ENCODE measurements at places on chromosomes 4 and X.

DNA sequence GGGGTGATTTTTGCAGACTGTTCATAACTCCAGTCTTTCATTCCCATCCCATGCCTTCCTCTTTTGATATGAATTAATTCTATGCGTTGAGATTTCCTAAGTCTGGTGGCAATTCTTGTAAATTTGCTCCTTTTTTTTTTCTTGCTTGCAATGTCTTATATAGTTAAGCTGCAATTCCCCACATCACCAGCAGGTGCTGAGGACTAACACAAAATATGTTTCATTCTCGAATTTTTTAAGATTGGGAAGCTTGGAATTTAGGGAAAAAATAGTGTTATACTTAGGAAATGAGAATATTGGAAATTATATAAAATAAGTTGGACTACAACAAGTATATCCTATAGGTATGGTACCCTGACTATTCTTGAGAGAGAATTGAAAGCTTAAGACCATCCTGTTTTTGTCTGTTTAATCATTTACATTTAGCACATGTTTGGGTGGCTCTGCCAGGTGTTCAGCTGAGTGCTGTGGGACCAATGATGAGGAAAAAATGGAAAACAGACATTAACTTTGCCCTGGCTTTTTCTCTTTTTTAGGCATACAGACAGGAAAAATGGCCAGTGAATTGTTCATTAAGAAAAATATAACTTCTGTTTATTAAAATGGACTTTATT, 30.2 kb downstream of the AFF2 start:
- peak; percentile 39 for DNase-seq

GRCh38 chr4:83603129-83603528, 67.2 kb downstream of the GPAT3 start:
- no peak for DNase-seq

DNA sequence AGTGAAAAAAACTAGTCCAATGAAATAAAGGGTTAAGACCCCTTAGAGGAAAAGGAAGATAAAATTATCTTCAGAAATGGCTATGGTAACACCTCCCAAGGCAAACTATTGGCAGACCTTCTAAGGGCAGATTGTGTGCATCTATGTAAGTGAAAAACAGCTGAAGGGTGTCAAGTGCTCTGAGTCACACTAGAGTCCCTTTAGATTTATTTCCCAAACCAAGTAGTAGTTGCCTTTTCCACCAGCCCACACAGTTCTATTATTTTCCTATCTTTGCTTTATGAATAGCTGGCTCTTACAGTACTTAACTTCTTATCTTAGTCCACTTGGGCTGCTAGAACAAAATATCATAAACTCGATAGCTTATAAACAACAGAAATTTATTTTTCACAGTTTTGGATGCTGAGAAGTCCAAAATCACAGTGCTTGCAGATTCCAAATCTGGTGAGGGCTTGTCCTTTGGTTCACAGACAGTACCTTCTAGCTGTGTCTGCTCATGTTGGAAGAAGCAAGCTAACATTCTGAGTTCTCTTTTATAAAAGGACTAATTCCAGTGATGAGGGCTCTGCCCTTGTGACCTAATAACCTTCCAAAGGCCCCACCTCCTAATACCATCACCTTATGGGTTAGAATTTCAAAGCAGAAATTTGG, 143.6 kb downstream of the GRID2 start:
- no peak for DNase-seq

DNA sequence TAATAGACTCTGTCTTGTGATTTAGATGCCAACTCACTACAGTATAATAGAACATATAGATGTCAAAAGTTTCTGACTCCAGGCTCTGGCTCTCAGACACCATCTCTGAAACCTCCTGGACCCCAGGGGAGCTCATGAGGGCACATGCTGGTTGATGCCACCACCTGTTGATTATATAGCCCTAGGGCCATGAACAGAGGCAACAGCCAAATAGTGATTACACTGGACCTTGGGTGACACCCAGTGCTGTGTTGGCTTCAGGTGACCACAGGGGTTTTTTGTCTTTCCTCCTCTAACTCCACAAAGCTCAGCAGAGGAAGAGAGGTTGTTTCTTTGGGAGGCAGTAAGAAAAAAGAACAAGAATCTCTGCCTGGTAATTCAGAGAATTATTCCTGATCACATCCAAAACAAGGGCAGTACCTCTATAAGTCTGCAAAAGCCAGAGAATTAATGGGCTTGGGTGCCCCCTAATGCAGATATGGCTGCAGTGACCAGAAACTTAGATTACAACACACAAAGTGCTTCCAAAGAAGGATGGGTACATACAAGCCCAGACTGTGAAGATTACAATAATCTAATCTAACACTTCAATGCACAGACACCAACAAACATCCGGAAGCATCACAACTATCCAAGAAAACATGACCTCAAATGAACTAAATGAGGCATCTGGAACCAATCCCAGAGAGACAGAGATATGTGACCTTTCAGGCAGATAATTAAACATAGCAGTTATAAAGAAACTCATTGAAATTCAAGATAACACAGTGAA, 1920.6 kb downstream of the ARAP2 start:
- DNase-seq, result no peak

DNA sequence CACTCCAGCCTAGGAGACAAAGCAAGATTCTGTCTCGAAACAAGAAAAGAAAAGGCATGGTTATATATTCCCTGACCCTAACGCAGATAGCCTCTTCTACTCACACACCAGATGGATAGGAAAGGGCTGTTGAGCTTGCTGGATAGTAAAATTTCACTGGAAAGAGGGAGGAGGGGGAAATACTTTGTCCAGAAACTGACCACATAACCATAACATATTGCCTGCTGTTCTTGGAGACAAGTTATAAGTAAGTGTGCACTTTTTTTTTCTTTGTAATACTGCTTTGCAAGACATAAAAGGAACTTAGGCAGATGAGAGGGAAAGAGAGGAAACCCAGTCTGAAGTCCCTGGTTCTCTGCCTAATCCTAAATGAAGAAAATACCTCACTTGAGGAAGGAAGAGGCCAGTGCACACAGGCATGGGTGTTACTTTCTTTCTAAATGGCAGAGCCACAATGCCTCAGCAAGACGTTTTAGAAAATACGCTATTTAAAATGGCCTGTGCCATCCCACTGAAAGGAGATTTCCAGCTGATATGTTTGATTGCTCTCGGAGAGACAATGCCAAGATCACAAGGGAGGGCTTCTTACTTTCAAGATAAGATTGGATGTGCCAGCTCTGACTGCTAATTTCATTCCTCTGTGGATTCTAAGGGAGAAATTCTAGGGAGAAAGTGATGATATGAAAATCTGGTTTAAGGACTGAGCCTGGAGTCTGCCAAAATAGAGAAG, 140.6 kb downstream of the DCTD start:
- no peak for DNase-seq

DNA sequence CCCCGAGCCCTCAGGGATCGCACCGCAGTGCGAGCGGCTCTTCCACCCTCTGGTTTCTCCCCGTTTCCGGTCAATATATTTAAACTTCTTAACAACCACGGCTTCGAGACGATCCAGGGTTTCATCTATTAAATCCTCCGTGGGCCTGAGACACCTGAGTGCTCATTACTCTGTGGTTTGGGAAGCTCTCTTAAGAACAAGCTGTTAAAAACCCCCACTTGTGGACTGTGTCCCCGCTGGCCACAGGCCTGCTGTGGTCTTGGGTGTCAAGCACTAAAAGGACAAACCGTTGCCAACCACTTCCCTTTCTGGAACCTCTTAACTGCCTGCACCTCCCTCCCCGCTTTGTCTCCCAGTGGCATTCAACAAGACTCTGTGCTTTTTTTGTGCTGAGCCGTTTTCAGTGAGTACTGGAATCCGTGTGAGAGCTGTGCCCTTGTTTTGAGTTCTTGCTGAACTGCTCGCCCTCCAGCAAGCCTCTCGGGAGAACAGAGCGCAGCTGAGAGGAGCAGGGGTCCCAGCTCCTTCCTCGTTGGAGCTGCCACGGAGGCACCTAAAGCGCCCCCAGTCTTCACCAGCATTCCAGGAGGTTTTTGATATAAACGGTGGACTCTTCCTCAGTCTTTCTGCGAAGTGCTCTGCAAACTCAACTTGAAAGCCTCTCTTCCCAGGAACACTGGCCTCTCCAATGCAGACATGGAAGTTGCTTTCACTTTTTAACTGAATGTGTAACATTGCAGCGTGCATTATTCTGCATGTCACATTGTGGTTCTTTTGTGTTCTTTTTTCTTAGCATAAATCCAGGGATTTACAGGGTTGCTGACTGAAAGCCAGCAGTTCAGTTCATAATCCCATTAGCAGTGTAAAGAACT, 691 bp upstream of the IGFBP7 start:
- no peak for DNase-seq

DNA sequence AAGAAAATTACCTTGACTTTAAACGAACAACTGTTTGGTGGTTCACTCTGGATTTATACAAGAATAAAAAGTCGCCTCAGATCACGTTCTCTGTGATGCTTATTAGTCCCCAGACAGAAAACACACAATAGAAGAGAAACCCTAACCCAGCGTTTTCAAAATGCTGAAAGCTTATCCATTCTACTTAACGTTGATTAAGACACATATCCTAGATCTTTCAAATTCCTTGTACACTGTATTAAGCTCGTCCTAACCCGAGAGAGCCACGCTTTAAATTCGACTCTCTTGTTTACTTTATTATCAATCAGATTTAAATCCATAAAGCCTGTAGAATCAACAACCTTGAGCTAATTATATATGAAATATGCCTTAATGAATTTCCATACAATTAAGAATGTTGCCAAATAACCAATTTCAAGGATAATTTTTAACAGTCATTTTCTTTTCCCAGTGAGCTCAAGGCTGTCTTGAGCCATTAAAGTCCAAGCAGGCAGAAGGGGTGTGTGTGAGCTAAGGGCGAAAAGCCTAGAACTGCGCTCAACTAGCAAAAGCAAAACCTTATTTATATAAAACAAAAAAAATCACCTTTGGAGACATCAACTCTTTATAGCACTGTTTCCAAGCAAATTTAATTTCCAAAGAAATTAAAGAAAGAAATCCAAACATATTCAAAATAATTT, 981 bp upstream of the PITX2 start:
- no peak for DNase-seq

DNA sequence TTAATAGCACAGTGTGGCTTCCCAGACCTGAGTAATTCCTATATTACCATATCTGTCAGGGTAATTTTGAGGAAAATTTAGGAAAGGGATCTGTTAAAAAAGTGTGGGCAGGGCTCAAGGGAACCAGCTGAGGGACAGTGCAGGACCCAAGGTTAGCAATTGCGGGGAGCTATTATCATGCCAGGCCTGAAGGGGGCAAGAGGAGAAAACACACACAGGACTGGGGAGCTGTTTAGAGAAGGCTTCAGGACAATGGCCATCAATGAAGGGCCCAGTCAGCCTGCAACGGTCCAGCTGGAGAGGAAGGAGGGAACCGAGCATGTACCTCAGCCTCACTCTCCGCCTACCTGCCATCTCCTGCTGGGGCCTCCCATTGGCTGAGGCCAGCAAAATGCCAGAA, 19.0 kb upstream of the NHS start:
- no peak for DNase-seq

DNA sequence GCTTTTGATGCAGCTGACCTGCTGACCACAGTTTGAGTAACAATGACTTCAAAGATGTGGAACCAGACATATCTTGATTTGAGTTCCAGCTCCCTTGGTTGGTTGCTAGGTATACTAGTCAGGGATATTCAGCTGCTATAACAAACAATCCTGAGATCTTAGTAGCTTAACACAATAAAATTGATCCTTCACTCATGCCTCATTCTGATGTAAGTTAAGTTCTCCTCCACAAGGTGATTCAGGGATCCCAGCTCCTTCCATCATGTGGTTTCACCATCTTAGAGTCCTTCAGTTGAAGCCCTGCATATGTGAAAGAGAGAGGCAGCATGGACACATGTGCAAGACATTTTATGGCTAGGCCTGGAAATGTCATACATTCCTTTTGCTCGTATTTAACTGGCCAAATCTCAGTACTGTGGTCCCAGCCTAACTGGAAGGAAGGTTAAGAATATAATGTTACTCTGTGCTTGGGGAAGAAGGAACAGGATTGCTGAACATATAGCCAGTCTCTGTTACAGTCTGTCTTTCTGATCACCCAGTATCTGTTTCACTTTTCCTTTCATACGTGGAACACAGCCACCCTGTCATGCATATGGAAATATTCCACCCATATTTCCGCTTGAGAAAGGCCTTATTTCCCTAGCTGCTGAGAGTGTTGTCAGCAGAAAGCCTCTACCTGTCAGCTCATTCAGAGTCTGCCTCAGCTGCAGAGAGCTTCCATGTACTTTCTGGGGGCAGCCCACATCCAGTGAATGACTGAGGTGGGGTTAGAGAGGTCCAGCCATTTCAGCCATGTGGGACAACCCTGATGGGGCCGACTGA, 7.1 kb downstream of the SMIM9 start:
- no peak for DNase-seq
